Activated CD8-positive, alpha-beta memory T cell treated with anti-CD3 and anti-CD28 coated beads for 24 hours (primary cell): ENCODE measurements at places on chromosomes 1 and 21.

DNA sequence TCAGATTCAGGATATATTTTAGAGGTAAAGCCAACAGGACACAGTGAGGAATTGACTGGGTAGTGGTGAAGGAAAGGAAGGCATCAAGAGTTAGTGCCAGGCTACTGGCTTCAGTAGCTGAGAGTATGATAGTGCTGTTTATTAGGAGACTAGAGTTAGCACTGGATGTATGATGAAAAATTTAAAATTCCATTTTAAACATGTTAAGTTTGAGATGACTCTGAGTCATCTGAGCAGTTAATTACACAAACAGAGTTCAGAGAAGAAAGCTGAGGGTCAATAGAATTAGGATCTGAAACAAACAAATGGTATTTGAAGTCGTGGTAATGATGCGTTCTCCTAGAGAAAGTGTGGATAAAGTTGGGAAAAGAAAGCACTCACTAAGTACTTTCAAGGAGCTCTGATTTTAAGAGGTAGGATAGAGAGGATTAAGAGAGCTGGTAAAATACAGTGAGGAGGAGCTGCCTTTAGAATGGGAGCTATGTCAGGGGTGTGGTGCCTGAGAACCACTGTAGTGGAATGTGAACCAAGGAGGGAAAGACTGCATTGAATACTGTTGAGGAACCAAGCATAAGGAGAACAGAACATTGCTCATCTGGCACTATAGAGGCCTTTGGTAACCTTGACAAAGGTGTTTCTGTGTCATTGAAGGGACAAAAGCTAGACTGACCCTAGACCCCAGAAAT, 21.7 kb upstream of the SHCBP1L start:
- DNase-seq = no peak

DNA sequence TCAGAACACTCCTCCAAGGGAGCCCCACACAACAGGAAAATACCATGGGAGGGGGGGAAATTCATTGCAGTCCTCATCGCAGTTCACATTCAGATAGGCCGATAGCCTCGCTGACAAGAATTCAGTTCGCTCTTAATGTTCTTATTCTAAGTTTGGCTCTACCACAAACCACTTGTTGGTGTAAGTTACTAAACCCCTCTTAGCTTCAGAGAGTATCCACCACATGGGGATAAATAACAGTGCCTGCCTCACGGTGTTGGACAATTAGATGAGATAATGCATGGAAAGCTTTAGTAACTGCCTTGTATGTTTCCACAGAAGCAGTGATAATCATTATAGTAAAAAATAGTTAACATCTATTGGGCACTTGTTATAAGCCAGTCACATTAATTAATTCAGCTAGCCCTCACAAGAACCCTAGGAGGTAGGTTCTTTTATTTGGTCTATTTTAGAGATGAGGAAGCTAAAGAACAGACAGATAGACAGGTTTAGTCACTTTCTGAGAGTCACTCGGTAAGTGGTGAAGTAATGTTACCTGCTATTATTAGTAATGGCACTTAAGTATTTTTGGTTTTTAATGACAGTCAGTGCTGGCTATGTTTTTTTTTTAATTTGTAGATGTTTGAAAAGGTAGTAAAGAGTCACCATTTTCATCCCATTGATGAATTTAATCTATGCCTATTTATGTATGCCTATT, 10.1 kb downstream of the VAV3 start:
- no peak for DNase-seq

GRCh38 chr1:173970252-173970651, 51.9 kb downstream of the RC3H1 start:
- DNase-seq = no peak

- no peak for DNase-seq
Observed at GRCh38 chr1:25540750-25541342, 2.6 kb upstream of the LDLRAP1 start.

DNA sequence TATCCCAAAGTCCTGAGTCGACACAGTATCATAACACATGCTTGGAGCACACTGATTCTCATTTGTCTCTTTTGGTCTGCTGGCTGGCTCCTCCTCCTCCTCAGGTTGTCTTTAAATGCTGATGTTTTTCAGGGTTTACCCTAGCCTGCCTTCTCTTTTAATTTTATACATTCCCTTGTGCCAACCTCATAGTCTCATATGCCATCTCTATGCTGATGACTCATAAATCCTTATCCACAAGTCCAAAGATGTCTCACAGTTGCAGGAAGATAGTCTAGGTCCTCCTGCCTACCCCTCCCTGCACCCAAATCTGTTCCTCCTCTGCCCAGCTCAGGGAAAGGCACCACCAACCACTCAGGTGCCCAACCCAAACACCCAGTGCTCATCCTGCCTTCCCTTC, 108.3 kb downstream of the SIPA1L2 start:
- no peak for DNase-seq

- DNase-seq = no peak
Observed at GRCh38 chr1:73674945-73675561, 522.9 kb downstream of the LRRIQ3 start.

- peak; percentile 43 for DNase-seq
Observed at GRCh38 chr1:228867951-228868730, 132.9 kb downstream of the RHOU start.

GRCh38 chr1:168180148-168180524, 1.4 kb downstream of the TIPRL start:
- no peak for DNase-seq

GRCh38 chr1:182331387-182331786, 60.2 kb downstream of the GLUL start:
- DNase-seq = no peak

DNA sequence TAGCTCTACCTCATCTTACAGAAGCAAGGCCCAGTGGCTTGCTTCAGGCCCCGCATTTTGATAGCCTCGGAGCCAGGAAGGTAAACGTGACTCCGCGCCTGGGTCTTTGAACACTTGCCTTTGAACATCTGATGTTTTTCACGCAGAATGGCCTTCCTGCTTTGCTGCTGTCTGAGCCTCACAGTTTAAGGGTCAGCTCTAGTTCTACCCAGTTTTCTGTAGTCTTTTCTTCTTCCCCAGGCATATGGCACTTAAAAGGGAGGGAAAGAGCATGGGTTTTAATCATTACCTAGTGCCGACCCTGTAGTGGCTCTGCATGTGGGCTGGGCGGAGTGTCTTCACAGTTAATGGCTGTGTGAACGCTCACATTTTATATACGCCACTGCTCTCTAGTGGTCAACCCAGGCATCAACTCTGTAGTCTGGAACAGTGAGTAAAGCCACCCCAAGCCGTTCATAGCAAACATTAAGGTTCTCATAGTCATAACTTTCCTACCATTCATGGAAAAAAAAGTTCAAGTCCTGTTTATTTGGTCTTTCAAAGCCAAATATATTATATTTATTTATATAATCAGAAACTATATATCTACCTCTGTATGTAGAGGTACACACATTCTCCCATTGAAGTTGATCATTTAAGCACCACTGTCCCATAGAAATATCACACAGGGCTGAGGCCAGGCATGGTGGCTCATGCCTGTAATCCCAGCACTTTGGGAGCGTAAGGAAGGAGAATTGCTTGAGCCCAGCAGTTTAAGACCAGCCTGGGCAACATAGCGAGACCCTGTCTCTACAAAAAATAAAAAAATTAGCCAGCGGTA, 78.1 kb downstream of the IER5 start:
- DNase-seq = peak; percentile 82

GRCh38 chr1:91768786-91769725, 116.9 kb downstream of the TGFBR3 start:
- peak; percentile 42 for DNase-seq

GRCh38 chr21:36113647-36114428, 21.0 kb upstream of the CBR3 start:
- DNase-seq = no peak

DNA sequence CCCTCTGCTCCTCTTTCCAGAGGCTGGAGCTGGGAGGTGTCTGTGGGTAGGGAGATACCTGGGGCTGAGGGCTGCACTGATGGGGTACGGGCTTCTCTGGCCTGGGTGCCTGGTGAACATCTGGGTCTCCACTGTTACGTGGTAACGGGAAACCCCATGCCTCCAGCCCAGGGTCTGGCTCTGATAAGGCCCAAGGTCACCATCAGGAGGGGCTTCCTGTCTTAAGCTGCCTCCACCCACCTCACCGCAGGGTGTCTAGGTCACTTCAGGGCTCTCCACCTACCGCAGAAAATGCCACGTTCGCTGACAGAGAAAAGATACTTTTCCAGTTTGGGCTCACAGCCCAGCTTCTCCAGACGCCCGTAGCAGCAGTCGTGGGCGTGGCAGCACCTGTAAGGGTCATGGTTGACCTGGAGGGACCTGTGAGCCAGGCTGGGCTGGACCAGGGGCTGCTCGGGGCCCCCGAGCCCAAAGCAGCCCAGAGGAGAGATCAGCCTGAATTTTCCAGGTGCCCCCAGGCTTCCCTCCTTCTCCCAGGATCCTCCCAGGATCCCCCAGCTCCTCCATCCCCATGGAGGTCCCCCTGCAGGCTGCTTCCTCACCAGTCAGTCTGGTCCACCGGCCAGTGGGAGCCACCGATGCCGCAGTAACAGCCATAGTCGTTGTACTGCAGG, 1.3 kb downstream of the PLA2G2E start:
- no peak for DNase-seq

DNA sequence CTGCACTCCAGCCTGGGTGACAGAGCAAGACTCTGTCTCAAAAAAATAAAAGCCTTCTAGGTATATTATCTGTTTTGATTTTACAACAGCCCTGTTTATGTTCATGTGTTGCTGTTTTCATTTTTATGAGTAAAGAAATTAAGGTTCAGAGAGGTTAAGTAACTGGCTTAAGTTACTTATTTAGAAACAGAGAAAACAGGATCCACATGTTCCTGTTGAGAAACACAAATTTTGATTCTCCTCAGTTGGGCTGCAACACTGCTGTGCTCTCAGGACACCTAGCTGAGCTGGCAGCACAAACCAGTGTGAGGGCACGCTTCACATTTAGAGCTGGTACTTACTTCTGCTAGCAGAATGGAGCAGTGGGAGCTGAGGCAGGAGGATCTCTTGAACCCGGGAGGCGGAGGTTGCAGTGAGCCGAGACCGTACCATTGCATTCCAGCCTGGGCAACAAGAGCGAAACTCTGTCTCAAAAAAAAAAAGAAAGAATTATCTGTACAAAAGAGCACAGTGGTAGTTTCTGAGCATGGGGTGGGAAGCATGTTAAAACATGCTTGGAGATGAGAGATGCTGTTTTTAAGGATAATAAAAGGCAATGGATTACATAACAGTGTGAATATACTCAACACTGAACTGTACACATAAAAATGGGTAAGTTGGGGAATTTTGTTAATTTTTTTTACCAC, 2.4 kb downstream of the SPRTN start:
- DNase-seq = no peak

DNA sequence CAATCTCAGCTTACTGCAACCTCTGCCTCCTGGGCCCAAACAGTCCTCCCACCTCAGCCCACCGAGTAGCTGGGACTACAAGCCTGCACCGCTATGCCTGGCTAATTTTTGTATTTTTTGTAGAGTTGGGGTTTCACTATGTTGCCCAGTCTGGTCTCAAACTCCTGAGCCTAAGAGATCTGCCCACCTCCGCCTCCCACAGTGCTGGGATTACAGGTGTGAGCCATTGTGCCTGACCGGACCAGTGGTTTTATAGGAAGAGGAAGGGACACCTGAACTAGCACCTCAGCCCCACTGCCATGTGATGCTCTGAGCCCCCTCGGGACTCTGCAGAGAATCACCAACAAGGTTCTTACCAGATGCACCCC, 4.1 kb downstream of the CRYBG2 start:
- DNase-seq = no peak

DNA sequence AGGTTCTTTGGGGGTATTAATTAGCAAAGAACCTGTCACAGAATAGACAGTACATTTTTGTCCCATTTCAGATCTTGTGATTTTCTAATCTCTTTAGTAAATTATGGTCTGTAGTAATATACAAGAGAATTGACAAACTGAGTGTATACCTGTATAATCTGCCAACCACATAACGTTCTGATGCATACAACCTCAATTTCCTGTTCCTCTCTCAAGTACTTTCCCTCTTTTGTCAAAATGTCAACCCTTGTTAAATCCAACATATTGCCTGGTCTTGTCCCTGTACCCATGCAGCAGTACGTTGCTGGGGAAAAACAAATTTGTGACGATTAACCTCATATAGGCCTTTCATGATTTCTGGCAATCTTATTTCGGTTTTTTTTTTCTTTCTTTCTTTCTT, 1.1 kb downstream of the ARV1 start:
- no peak for DNase-seq

DNA sequence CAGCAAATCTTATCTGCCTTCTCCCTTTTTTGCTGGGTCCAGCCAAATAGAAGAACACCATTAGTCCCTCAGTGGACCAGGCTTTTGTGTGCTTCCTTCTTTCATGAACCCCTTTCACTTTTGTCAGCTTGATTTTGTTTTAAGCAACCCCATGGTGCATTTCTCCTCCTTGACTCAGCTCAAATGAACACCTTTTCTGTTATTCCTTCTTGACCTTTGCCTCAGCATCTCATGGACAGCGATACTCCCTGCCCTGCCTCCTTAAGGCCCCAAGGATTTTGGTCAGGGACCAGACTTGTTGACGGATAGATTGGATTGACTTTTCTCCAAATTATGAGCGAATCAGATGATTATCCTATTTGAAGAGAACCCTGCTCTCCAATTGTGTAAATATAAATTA, 356.6 kb upstream of the USP24 start:
- DNase-seq = no peak

GRCh38 chr1:61450872-61451571, 273.9 kb downstream of the TM2D1 start:
- no peak for DNase-seq

DNA sequence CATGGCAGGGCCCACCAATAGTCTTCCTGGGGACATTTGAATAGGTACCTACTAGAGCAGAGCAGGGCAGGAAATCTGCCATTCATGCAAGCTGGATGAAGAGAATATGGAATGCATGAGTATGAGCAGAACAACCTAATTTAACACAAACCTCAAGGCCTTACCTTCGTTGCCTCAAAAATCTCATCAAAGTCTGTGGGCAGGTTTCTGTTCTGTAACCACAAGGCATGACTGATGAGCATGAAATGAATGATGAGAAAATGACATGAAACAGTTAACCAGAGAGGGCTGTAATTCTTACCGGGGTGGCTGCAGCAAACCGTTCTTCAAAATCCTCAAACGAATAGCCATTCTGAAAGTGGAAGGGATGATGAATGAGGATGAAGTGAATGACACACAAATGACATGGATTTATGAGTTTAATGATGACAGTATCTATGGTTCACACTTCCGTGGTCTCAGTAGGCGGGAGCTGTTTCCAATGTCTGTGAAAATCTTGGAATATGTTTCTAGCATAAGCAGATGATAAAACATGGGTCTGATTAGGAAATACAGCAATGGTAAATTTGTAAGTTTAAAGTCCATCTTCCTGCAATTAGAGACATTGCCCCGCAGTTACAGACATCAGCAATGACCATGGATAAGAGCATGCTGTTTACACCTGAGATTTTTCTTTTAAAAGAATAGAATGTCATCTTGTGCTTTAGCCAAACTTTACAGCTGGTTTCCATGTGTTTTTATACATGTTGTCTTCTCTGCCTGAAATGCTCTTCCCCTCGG, 67.6 kb upstream of the C8B start:
- no peak for DNase-seq

- no peak for DNase-seq
Observed at GRCh38 chr1:245578308-245578707, 423.5 kb downstream of the KIF26B start.

GRCh38 chr1:43614891-43615290, 35.1 kb upstream of the KDM4A start:
- DNase-seq = no peak
